Activated naive CD8-positive, alpha-beta T cell treated with anti-CD3 and anti-CD28 coated beads, Interleukin-2, amount 10 ng/mL, durations not matched to agents 7 days and 5 days (primary cell): ENCODE measurements at places on chromosomes 2 and 18. TPM values are rescaled to one million over a fixed set of nuclear protein-coding genes. Genes with fewer than 3 reads are reported as not detected.

DNA sequence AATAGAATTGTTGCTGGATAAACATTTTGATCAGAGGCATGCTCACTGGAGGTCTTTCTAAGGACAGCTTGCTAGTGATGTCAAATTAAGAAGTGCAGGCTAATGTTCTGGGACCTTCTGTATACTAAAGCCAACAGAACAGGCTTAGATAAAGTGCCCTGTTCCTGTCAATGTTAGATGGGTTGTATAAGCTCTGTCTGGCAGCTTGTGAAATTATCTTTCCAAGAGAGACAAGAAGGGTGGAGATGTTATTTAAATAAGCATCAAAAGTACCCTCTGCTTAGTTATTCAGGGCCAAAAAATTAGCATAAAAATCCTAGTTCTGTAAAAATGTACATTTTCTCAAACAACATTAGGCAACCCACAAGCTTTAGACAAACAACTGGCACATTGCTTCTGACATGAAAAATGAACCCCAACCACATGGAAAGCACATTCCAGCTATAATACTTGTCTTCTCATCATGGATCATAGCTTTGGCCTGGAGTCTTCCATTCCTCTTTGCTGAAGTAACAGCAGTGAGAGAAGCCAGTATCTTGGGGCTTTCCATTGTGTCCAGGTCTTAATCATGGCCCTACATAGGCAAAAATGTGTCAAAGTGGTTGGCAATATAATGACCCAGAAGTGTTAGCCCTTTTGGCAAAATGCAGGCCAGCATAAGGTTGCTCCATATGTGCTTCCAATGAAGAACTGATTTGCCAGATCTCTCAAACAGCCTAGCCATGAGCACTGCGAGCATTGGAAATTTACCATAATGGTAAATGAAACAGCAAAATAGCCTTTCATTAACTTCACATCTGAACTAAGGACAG is 478.1 kb upstream of the ZNF804A start:
- no peaks in the 10 kb centered on the region for H3K36me3 ChIP-seq
- H3K4me1 ChIP-seq, result no peaks in the 10 kb centered on the region
- H3K27ac ChIP-seq, result no peak overlapping the region
- H3K27me3 ChIP-seq, result no peaks in the 10 kb centered on the region
- H3K4me3 ChIP-seq, result no peak overlapping the region

GRCh38 chr2:190069936-190070696 is 7.6 kb upstream of the MSTN start:
- H3K36me3 ChIP-seq, result no peaks in the 10 kb centered on the region
- no peak overlapping the region for H3K4me3 ChIP-seq
- H3K4me1 ChIP-seq, result peaks cover 1% of the 10 kb centered on the region
- DNase-seq, result no peak
- peaks cover 2% of the 10 kb centered on the region for H3K27me3 ChIP-seq

GRCh38 chr18:48897531-48897930 is 53.2 kb downstream of the SMAD7 start:
- H3K36me3 ChIP-seq, result peaks cover 5% of the 10 kb centered on the region
- H3K4me1 ChIP-seq, result peaks cover 24% of the 10 kb centered on the region
- H3K4me3 ChIP-seq, result no peak overlapping the region
- no peak overlapping the region for H3K27ac ChIP-seq
- H3K27me3 ChIP-seq, result no peaks in the 10 kb centered on the region
- no peak for DNase-seq

DNA sequence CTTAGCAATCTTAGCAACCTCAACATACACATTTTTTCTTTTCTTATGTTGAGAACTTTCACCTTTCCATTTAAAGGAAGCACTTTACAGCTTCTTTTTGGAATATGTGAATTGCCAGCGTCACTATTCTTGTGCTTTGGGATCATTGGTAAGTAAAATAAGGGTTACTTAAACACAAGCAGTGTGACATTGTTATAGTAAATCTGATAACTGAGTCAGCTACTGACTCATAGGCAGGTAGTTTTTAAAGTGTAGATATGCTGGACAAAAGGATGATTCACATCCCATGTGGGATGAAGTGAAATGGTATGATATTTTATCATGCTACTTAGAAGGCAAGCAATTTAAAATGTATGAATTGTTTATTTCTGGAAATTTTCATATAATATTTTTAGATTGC is 637.2 kb downstream of the DCDC2C start:
- H3K27me3 ChIP-seq, result no peaks in the 10 kb centered on the region
- no peaks in the 10 kb centered on the region for H3K36me3 ChIP-seq
- no peak overlapping the region for H3K4me3 ChIP-seq
- H3K4me1 ChIP-seq, result no peaks in the 10 kb centered on the region
- H3K27ac ChIP-seq, result no peak overlapping the region

FAP gene
- total RNA-seq, result not detected

LPIN1 gene
- total RNA-seq, result 71.7 TPM

WDPCP gene
- total RNA-seq, result 10.5 TPM

IGFBP5 gene
- total RNA-seq, result 0.14 TPM
